Cardiac muscle cell (in vitro differentiated cells and primary cell): ENCODE measurements at places on chromosomes 2 and 18.

GRCh38 chr2:58667137-58667774 is 426.1 kb upstream of the FANCL start:
- H3K27ac ChIP-seq, result no peak overlapping the region
- no peaks in the 10 kb centered on the region for H3K27me3 ChIP-seq
- H3K4me3 ChIP-seq, result no peak overlapping the region
- no peak for DNase-seq

GRCh38 chr2:16218625-16219024 is 278.3 kb downstream of the MYCN start:
- H3K4me3 ChIP-seq, result no peak overlapping the region
- DNase-seq, result no peak
- peaks cover 5% of the 10 kb centered on the region for H3K4me1 ChIP-seq
- H3K27ac ChIP-seq, result no peak overlapping the region
- H3K27me3 ChIP-seq, result no peaks in the 10 kb centered on the region

DNA sequence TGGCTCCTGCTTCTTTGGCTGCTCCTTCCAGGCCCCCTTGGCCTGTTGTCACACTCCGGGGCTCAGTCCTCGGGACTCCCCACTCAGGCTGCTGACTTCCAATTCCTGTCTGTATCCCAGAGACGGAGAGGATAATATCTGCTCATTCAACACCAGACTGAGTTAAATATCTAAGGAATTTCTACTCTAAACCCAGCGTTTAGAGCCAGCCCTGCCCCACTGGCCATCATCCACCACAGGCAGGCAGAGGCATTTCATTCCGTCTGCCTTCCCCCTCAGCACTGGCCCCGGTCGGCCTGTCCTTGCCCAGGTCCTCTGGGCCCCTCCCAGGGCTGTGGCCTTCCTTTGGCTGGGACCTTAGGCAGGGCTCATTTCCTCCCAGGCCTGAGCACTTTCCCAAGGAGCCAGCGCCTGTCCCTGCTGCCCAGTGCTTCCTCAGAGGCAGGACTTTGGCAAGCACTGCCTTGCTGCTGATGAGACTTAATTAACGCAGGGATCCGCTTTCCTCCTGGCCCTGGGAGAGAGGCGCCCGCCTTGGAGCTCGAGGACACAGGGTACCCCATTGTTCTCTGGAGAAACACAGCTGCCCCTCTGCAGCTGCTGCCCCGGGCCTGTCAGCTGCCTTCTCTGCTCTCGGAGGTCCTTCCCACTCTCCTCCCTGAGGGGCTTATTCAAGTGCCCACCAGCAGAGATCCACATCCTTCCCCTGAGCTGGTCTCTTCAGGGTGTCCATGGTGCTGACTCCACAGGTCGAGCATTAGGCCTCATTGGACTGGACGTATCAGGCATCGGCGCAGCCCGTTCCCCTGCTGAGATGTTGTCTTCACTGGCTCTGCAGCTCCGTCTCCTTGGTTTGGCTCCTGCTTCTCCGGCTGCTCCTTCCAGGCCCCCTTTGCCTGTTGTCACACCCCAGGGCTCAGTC is 42.8 kb downstream of the ATOH8 start:
- H3K36me3 ChIP-seq, result no peaks in the 10 kb centered on the region
- no peak overlapping the region for H3K27ac ChIP-seq
- H3K4me1 ChIP-seq, result no peaks in the 10 kb centered on the region
- H3K4me3 ChIP-seq, result no peak overlapping the region

GRCh38 chr2:181574321-181574720 is 82.6 kb downstream of the CERKL start:
- H3K4me1 ChIP-seq, result peaks cover 8% of the 10 kb centered on the region
- H3K27ac ChIP-seq, result no peak overlapping the region
- no peak for DNase-seq
- no peak overlapping the region for H3K4me3 ChIP-seq

DNA sequence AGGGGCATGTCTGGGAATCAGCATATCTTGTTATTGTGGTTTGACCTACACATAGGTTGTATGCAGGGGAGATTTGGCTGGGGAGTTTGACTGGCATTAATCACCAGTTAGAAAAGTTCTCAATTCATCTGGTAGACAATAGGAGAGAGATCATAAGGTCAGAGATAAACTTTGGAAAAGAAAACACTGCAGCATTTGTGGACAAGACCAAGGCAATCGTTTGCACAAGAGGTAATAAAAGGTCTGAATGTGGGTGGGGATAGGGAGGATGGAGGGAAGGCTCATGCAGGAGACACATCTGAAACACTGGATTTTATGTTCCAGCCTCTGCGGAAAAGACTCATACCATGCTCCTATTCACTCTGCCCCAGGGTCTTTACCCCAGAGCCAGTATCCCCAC is 136.9 kb downstream of the MAIP1 start:
- DNase-seq, result no peak
- H3K36me3 ChIP-seq, result no peaks in the 10 kb centered on the region
- H3K4me3 ChIP-seq, result no peak overlapping the region
- H3K4me1 ChIP-seq, result no peaks in the 10 kb centered on the region
- H3K27ac ChIP-seq, result no peak overlapping the region
- H3K27me3 ChIP-seq, result no peaks in the 10 kb centered on the region

- H3K4me3 ChIP-seq, result no peak overlapping the region
- no peaks in the 10 kb centered on the region for H3K36me3 ChIP-seq
- H3K4me1 ChIP-seq, result peaks cover 19% of the 10 kb centered on the region
- H3K27ac ChIP-seq, result no peak overlapping the region
- H3K27me3 ChIP-seq, result no peaks in the 10 kb centered on the region
These were observed 297.6 kb downstream of the CDCA7 start for GRCh38 chr2:173652311-173652710.

- no peak for DNase-seq
- no peaks in the 10 kb centered on the region for H3K27me3 ChIP-seq
- no peaks in the 10 kb centered on the region for H3K36me3 ChIP-seq
- no peaks in the 10 kb centered on the region for H3K4me1 ChIP-seq
- H3K27ac ChIP-seq, result no peak overlapping the region
- H3K4me3 ChIP-seq, result no peak overlapping the region
These were observed 69.3 kb upstream of the HPCAL1 start for GRCh38 chr2:10233131-10234012.

DNA sequence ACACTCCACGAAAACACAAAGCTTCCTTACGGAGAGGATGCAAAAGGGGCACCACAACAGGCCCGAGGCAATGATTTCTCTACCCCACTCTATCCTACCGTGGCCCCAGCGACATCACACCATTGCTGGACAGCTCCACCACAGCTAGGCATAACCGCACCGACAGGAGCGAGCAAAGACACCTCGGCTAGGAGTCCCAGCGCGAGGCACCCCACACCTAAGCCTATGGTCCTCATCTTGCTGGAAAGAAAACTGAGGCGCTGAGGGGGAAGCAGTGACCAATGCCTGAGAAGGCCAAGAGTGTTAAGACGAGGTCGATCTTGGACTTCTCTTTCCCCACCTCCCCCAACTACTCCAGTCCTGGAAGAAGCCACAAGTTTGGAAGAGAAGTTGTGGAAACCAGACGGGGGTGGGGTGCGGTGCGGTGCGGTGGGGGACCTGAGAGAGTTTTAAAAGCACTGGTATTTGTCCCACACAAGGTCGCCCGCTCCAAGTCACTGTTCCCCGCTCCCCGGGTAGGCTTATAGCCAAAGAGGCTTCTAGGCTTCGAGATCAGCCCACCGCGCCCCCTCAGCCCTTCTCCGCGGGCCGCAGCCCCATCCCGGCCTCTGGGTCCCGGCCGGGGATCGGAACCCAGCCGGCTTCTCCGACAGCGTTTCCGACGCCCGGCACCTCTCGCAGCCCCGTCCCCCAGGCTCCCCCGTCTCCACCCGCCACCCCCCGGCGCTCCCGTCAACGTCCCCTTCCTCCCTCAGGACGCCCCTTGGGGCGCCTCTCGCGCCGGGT is 766 bp downstream of the PDE6D start:
- H3K27ac ChIP-seq, result no peak overlapping the region
- H3K4me3 ChIP-seq, result peak overlapping the region; percentile 68
- DNase-seq, result peak; percentile 71
- H3K4me1 ChIP-seq, result peaks cover 4% of the 10 kb centered on the region
- no peaks in the 10 kb centered on the region for H3K36me3 ChIP-seq

DNA sequence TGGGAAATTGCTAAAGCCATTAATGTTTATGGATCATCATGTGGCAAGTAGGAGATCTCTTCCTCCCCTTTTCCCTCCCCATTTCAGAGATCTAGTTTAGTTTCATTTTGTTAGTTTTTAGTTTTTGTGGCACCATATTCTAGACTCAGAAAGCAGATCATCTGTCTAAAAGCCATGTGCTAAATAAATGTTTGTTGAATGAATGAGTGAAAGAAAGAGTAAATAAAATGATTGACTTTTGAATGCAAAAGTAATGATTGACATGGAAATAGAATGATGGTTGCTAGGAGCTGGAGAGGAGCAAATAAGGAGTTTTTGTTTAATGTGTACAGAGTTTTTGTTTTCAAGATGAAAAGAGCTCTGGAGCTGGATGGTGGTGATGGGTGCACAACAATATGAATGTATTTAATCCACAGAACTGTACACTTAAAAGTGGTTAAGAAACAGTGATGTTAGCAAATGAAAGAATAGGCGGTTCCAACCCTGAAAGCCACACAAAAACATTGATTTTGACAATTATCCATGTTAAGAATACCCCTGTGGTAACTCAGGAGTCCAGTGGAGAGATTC is 23.6 kb downstream of the TMEM178A start:
- DNase-seq, result no peak

DNA sequence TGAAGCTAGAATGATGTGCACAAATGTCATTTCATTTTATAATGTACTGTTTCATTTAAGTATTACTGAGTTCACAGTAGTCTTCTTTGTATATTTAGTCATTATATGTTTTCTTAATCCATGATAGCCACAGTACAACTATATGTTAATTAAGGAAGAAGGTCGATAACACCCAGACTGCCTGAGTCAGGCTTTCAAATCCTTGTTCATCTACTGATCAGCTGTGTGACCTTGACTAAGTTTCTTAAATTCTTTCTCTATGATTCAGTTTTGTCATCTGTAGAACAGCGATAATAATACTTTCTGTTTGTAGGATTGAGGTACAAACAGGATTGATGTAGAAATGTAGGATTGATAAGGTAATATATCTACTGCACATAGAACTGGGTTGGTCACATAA is 5.4 kb downstream of the GCC2 start:
- no peak for DNase-seq
- peaks cover 6% of the 10 kb centered on the region for H3K4me1 ChIP-seq
- H3K27me3 ChIP-seq, result no peaks in the 10 kb centered on the region
- H3K27ac ChIP-seq, result no peak overlapping the region

GRCh38 chr2:102187496-102188150 is 800 bp downstream of the IL1RL2 start:
- peak; percentile 72 for DNase-seq
- peak overlapping the region; percentile 13 for H3K4me3 ChIP-seq
- H3K27ac ChIP-seq, result no peak overlapping the region
- H3K36me3 ChIP-seq, result no peaks in the 10 kb centered on the region
- no peaks in the 10 kb centered on the region for H3K4me1 ChIP-seq

- no peaks in the 10 kb centered on the region for H3K36me3 ChIP-seq
- no peaks in the 10 kb centered on the region for H3K27me3 ChIP-seq
- no peak overlapping the region for H3K4me3 ChIP-seq
- H3K4me1 ChIP-seq, result no peaks in the 10 kb centered on the region
- no peak overlapping the region for H3K27ac ChIP-seq
These were observed 21.8 kb downstream of the SNED1 start for GRCh38 chr2:241020201-241020600.

DNA sequence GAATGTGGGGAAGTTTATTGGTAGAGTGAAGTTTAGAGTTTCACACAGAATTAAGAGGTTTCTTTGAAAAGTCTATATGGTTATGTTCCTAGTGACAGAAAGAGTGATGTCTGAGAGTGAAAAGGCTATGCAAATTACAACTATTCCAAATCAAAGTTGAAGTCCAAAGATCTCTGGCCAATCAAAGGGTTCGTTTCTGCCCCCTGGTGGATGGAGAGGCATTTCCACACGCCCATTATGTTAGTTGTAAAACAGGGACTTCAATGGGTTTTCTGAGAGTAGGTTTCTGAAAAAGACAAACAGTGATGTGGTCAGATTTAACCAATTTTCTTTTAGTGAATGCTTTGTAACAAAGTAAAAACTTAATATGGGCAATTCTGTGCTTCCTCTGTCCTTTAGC is 441.5 kb upstream of the POU3F3 start:
- DNase-seq, result no peak
- H3K36me3 ChIP-seq, result no peaks in the 10 kb centered on the region
- H3K4me1 ChIP-seq, result no peaks in the 10 kb centered on the region
- H3K4me3 ChIP-seq, result no peak overlapping the region
- H3K27ac ChIP-seq, result no peak overlapping the region

GRCh38 chr2:69975853-69976462 is 14.5 kb upstream of the ASPRV1 start:
- H3K4me3 ChIP-seq, result no peak overlapping the region
- H3K27ac ChIP-seq, result no peak overlapping the region
- H3K27me3 ChIP-seq, result no peaks in the 10 kb centered on the region
- H3K36me3 ChIP-seq, result no peaks in the 10 kb centered on the region
- H3K4me1 ChIP-seq, result no peaks in the 10 kb centered on the region
- DNase-seq, result no peak

GRCh38 chr2:42999391-42999841 is 207.0 kb upstream of the HAAO start:
- no peaks in the 10 kb centered on the region for H3K36me3 ChIP-seq
- DNase-seq, result no peak
- no peaks in the 10 kb centered on the region for H3K4me1 ChIP-seq
- H3K27me3 ChIP-seq, result no peaks in the 10 kb centered on the region
- no peak overlapping the region for H3K27ac ChIP-seq
- H3K4me3 ChIP-seq, result no peak overlapping the region

GRCh38 chr18:63159590-63159989 is 160.0 kb downstream of the BCL2 start:
- H3K4me3 ChIP-seq, result no peak overlapping the region
- H3K4me1 ChIP-seq, result peaks cover 20% of the 10 kb centered on the region
- DNase-seq, result no peak
